Esophagus squamous epithelium (tissue), 5 donors: ENCODE measurements at places on chromosomes 2 and 18. TPM values are rescaled to one million over a fixed set of nuclear protein-coding genes. Genes with fewer than 3 reads are reported as not detected.

- no peak for DNase-seq
- no peaks in the 10 kb centered on the region for H3K4me1 ChIP-seq
- no peaks in the 10 kb centered on the region for H3K36me3 ChIP-seq
- no peak overlapping the region for H3K4me3 ChIP-seq
Measured at GRCh38 chr18:45066886-45067285, 386.2 kb downstream of the SETBP1 start.

Gene FTCDNL1
- total RNA-seq, result 1.5 TPM

Gene CDK5R2
- not detected for total RNA-seq

DNA sequence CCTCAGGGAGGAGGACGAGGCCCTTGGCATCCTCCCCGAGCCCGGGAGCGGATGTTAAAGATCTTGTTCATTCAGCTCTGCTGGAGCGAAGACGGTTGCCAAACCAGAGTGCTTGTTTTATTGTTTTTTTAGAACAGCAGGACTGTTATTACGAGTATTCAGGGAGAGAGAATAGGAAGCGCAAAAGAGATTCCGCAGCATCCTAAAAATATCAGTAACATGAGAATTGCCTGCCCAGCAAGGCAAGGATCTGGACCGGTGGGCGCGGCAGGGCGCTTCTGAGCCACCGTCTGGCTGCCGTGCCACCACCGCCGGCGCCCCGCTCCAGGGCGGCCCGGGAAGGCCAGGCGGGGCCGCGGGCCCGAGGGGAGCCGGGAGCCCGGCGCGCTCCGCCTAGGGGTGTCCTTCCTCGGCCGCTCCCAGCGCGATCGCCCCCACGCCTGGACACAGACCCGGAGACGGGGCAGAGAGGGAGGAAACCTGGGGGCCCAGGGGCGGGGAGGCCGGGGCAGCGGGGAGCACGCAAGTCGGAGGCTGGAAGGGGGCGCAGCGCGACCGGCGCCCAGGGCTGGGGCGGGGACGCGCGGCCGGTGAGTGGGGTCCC is 843 bp downstream of the CYS1 start:
- DNase-seq, result no peak
- H3K27me3 ChIP-seq, result peaks cover 3% of the 10 kb centered on the region
- peak overlapping the region; percentile 89 for H3K27ac ChIP-seq
- H3K4me1 ChIP-seq, result peaks cover 17% of the 10 kb centered on the region

GRCh38 chr2:236664136-236664535 is 94.5 kb downstream of the ACKR3 start:
- H3K36me3 ChIP-seq, result no peaks in the 10 kb centered on the region
- H3K27ac ChIP-seq, result peak overlapping the region; percentile 67
- H3K27me3 ChIP-seq, result no peaks in the 10 kb centered on the region
- H3K4me3 ChIP-seq, result no peak overlapping the region
- DNase-seq, result no peak
- H3K4me1 ChIP-seq, result peaks cover 47% of the 10 kb centered on the region

GRCh38 chr2:129755786-129756185 is 223.7 kb upstream of the RAB6C start:
- no peaks in the 10 kb centered on the region for H3K27me3 ChIP-seq
- H3K27ac ChIP-seq, result no peak overlapping the region
- no peaks in the 10 kb centered on the region for H3K36me3 ChIP-seq
- peaks cover 16% of the 10 kb centered on the region for H3K4me1 ChIP-seq
- no peak for DNase-seq

GRCh38 chr2:160267692-160268091 is 67.6 kb upstream of the ITGB6 start:
- H3K4me3 ChIP-seq, result no peak overlapping the region
- no peaks in the 10 kb centered on the region for H3K27me3 ChIP-seq
- H3K27ac ChIP-seq, result no peak overlapping the region
- peaks cover 23% of the 10 kb centered on the region for H3K4me1 ChIP-seq

- peaks cover 43% of the 10 kb centered on the region for H3K36me3 ChIP-seq
- DNase-seq, result no peak
- peak overlapping the region; percentile 50 for H3K27ac ChIP-seq
- H3K4me3 ChIP-seq, result no peak overlapping the region
Measured at GRCh38 chr2:219172231-219173154, 2.7 kb upstream of the SLC23A3 start.

Gene PSTPIP2
- 12.7 TPM for total RNA-seq

GRCh38 chr2:207944979-207945600 is 80.2 kb downstream of the PLEKHM3 start:
- no peaks in the 10 kb centered on the region for H3K36me3 ChIP-seq
- H3K27me3 ChIP-seq, result no peaks in the 10 kb centered on the region
- no peak overlapping the region for H3K4me3 ChIP-seq
- H3K27ac ChIP-seq, result no peak overlapping the region
- no peaks in the 10 kb centered on the region for H3K4me1 ChIP-seq

DNA sequence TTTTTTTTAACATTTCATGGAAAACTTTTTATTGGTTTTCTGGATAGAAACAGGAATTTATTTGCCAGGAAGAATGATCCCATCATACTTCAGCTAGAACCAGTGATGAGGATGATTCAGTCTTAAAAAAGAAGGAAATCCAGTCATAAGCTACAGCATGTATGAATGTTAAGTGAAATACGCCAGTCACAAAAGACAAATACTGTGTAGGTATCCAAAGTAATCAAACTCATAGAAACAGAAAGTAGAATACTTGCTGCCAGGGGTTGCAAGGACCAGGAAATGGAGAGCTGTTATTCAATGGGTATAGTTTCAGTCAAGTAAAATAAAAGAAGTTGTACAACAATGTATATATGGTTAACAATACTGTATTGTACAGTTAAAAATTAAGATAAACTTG is 21.3 kb downstream of the PSME4 start:
- DNase-seq, result no peak
- H3K27ac ChIP-seq, result no peak overlapping the region
- no peaks in the 10 kb centered on the region for H3K27me3 ChIP-seq
- H3K36me3 ChIP-seq, result no peaks in the 10 kb centered on the region
- H3K4me1 ChIP-seq, result no peaks in the 10 kb centered on the region

- no peaks in the 10 kb centered on the region for H3K36me3 ChIP-seq
- no peaks in the 10 kb centered on the region for H3K4me1 ChIP-seq
- H3K4me3 ChIP-seq, result no peak overlapping the region
- H3K27ac ChIP-seq, result no peak overlapping the region
- H3K27me3 ChIP-seq, result no peaks in the 10 kb centered on the region
- DNase-seq, result no peak
Measured at GRCh38 chr18:6821356-6821755, 91.8 kb downstream of the ARHGAP28 start.

GRCh38 chr2:201200345-201200744 is 17.4 kb downstream of the CASP10 start:
- H3K36me3 ChIP-seq, result peaks cover 76% of the 10 kb centered on the region
- no peaks in the 10 kb centered on the region for H3K4me1 ChIP-seq
- no peak overlapping the region for H3K4me3 ChIP-seq
- DNase-seq, result no peak

GRCh38 chr2:144459937-144460336 is 60.0 kb downstream of the ZEB2 start:
- no peaks in the 10 kb centered on the region for H3K36me3 ChIP-seq
- H3K27ac ChIP-seq, result peak overlapping the region; percentile 15
- H3K4me1 ChIP-seq, result no peaks in the 10 kb centered on the region
- DNase-seq, result no peak
